GM10248 (cell line): ENCODE measurements at places on chromosomes 3 and 15.

DNA sequence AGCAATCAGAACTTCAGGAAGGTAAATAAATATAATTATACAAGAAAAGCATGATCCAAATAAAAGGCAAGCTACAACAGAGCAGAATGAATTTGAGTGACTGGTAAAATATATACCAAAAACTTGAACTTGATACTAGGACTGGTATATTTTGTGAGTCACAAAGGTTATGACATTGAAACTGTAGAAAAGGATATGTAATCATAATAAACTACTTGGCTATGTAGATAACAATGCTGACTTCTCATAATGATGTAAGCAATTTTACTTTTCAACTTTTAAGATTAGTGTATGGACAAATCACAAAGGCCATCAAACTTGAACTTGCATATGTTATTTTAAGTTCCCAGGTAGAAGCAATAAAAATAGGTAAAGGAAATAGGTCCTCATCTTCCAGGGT lies 384.5 kb upstream of the NECTIN3 start:
- DNase-seq = no peak

DNA sequence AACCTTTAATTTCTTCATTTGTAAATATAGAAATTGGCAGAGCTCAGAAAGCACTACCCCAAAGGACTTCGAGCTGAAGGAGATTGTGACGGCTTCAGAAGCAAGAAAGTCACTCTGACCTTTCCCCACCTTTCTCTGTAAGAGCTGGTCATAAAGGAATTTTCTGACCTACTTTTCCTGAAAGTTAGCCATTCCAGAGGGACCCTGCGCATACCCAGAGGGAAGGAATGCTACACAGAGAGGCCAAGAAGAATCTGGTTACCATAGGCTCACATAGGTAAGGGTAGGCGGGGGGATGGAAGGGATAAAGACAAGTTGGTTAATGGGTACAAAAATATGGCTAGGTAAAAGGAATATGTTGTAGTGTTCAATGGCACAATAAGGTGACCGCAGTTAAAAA lies 1080.3 kb downstream of the ZPLD1 start:
- no peak for DNase-seq

GRCh38 chr3:184565421-184566211 lies 4.0 kb downstream of the EPHB3 start:
- no peak for DNase-seq

DNA sequence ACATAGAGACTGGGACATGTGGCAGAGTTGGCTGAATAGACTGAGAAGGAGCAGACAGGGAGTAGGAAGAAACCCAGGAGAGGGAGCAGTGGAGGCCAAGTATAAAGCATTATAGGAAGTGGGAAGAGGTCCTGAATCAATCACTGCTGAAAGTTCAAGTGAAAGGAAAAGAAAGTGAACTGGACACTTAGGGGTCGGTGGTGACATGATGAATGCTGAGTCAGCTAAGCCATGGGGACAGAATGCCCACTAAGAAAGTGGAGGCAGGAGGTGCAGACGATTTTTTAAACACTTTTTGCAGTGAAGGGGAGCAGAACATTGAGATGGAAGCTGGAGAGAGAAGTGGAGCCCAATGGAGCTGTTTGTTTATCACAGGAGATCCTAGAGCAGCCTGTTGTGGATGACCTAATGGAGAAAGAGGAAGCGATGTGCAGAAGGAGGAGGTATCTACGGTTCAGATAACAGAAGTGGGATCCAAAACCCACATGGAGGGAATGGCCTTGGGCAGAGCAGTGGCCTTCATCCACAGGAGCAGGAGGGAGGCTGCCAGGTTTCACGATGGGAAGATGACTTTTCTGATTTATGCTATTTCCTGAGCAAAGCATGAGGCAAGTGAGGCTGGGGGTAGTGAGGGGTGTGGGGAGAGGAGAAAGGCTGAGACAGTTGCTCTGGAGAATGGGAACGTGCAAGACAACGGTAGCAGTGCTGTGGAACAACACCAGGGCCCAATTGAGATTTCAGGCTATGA lies 208.2 kb downstream of the RPLP1 start:
- peak; percentile 6 for DNase-seq

DNA sequence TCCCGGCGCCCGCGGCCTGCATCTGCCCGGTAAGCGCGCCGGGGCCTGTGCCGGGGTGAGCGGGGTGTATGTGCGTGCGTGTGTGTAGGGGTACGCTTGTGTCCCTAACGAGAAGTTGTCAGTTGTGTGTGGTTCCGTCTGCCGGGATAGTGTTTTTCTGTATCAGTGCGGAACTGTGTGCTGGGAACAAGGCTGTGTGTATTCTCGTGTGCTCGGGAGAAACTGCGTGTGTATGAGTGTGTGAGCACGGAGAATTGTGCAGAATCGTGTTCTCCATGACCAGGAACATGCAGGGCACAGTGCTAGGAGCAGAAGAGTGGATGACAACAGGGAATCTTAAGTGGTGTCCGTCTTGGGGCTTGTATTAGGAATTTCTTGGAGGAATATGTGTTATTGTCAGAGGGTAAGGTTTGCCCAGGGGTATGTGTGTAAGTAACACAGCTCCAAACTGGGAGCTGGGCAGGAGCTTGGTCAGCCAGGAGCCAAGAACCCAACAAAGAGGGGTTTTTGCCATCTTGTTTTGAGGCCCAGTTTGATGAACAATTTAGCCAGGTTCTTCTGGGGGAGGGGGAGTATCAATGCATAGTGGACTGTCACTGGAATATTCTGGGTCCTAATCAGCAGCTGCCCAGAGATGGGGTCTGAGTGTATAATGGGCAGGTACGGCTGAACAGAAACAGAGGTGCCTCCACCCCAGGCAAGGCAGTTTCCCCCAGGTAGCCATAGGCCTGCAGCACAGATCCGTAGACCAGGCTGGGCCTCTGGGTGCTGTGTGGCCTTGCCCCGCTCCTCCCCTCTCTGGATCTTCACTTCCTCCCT lies 2.1 kb downstream of the ISL2 start:
- no peak for DNase-seq

- DNase-seq = peak; percentile 99
Measured at GRCh38 chr15:90954712-90955623, at the start of gene RCCD1. RCCD1 (plus strand) TSS chr15:90954884; CDS start chr15:90956735, 1,851 bp downstream.

- peak; percentile 67 for DNase-seq
Measured at GRCh38 chr3:101513419-101513986, 491 bp upstream of the SENP7 start.

GRCh38 chr3:188509316-188509715 lies 355.4 kb downstream of the LPP start:
- DNase-seq = no peak

DNA sequence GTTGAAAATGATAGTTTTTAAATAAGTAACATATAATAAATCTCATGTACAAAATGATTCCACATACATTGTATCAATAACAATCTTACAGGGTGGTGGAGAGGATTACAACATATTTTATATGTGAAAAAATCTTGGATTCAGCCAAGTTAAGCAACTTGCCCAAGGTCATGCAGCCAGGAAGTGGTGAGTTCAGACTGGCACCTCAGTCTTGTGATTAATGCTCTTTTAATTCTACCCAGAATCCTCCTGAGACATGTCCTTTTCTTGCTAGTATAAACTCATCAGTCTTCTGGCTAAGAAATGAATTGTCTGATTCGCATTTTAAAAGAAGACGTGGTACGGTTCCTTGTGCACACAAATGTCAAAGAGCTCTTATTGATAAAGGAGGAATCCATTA lies 4.5 kb upstream of the MYRIP start:
- DNase-seq = no peak

DNA sequence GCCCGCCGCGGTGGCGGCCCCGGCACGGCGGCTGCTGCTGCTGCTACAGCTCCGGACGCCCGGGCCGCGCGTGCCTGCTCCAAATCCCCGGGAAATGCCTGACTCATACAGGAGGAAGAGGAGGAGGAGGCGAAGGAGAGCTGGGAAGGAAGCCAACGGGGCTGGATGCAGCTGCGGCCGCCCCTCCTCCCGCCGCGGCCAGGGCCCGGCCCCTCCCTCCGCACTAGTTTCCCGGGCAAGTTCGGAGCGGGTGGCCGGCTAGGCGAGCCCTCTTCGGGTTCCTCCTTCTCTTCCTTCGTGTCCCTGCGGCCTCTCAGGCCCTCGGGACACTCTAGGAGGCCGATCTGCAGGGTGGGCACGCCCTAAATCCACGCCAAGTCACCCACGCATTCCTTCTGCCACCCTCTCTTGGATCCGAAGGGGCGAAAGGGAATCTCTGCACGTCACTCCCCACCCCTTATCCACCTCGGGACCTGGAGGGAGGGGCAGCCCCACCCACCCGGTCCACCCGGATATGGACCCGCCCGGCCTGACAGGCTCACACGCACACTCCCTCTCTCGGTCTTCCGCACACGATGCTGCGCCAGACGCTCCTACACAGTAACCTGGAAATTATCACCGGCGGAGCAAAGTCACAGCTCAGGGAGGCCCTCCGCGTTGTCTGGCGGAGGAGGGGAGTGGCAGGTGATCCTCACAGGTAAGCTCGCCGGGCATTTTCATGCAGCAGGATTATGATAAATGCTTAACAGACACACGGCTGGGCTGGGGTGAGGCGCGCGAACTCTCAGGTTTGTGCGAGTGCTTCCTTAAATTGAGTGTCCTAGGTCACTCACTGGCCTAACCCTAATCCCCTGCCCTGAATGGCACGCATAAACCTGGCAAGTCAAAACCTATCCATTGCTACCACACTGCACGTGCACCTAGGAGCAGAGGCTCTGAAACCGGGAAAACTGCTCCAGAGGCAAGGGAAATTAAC lies at the start of the genes OSBPL10 and ZNF860:
Gene OSBPL10, minus strand, starts transcription at position 57 of the 976 bp plus-strand sequence. CDS start 83 bp downstream, outside the sequence.
Gene ZNF860, plus strand, starts transcription at position 545 of the 976 bp plus-strand sequence. CDS start 7,330 bp downstream, outside the sequence.
- peak; percentile 17 for DNase-seq

DNA sequence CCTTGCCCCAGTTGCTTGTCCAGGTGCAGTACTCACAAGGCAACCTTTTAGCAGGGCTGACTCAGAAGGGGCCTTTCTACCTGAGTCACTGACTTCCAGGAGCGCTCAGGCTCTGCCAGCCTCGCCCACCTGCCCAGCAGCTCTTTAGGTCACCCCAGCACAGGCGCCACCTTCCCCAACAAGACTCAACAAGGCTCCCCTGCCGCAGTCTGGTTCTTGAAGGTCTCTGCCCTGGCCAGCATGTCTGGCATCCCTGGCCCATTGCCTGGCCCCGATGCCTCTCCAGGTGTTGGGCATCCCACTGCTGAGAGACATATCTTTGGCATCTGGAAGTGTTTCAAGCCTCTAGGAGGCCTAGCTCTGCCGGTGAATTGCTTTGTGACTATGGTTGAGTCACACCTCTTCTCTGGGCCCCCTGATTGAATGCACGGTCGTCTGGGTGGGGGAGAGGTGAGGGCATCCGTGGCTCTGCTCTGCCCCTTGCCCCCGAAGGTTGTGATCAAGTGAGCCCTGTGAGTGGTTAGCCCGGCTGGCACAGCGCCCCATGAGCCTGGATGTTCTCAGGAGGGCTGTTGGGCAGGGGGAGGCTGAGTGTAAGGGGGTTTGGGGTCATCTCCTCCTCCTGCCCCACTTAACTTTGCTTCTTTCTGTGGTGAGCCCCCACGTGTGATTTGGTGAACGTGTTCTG lies 21.6 kb downstream of the SNX33 start:
- no peak for DNase-seq

DNA sequence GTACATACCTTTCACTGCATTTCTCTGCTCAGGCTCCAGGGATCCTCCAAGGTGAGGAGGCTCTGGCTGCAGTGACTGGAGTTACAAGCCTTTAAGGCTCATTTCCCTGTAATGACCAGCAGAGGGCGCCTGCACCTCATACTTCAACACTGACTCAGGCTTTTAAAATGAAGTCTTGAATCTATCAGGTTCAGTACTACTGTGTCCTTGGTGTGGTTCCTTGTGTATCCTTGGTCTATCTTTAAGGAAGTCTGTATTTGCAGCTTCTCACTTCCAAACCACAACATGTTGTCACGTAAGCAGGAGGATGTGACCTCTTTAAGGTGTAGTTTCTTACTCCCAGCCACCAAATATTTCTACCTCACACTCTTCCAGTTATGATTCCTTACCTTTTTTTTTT lies 122.5 kb upstream of the ZBED2 start:
- peak; percentile 73 for DNase-seq

GRCh38 chr3:41629072-41629471 lies 332.8 kb downstream of the ULK4 start:
- DNase-seq = no peak
